ENCODE measurements at places on chromosomes 6 and 20.

DNA sequence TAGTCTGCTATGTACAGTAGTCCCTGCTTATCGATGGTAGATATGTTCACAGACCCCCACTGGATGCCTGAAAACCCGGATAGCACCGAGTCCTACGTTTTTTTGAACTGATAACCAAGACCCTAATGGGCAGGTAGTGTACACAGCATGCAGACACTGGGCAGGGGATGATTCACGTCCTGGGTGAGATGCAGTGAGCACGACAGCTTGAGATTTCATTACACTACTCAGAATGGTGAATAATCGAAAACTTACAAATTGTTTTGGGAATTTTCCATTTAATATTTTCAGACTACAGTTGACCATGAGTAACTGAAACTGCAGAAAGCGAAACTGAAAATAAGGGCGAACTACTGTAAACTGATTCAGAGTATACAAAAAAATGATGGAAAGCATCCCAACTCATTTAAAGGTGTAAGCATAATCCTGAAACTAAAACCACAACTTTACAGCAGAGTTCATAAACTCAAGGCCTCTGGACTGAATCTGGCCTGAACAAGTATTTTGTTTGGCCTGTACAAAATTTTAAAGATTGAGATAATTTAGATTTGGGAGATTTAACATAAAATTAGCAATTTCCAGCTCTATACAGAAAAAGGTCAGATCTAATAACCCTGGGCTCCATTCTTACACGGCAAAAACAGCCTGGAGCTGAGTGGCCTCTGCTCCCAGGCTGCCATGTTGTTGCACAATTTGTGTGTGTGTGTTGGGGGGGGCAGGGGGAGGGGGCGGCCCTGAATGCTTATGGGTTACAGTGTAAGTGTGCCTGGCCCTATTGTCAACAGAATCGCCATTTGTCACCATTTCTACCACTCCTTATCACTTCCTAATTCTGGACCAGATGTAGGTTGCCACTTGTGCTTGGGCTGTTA, 34.9 kb downstream of the RNF24 start:
- DNase-seq, result peak; percentile 44

DNA sequence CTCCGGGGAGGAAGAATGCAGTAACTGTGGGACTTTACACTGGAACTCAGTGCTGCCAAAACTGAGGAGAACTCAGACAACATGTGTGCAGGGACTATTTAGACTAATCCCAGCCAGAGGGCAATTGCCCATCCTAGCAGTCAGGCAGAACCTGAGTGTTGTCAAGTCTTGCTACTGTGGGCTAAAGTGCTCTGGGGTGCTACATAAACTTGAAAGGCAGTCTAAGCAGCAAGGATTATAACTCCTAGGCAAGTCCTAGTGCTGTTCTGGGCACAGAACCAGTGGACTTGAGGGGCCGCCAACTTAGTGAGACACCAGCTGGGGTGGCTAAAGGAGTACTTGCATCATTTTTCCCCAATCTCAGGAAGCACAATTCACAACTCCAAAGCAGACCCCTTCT, 363.8 kb upstream of the PTCHD4 start:
- DNase-seq, result no peak

DNA sequence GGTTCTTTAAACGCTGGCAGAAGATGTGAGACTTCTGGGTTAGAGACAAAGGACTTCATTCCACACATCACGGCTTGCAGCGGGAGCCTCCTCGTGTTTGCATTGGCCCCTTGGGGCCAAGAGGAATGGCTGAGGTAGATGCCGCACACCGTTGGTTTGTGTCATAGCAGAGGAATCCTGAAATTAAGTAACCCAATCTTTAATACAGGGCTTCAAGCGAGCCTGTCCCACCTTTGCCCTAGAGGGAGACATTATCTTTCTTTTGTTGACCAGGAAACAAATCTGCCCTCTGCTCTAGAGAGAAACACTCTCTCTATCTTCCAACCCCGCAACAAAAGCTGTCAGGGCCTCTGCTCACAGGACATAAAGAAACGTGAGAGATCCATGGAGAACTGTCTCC, 277.5 kb upstream of the ZFP64 start:
- no peak for DNase-seq

- no peak for DNase-seq
Measured at GRCh38 chr20:399182-399707, 8.9 kb upstream of the RBCK1 start.

GRCh38 chr6:130955755-130956154, 107.3 kb downstream of the EPB41L2 start:
- no peak for DNase-seq

DNA sequence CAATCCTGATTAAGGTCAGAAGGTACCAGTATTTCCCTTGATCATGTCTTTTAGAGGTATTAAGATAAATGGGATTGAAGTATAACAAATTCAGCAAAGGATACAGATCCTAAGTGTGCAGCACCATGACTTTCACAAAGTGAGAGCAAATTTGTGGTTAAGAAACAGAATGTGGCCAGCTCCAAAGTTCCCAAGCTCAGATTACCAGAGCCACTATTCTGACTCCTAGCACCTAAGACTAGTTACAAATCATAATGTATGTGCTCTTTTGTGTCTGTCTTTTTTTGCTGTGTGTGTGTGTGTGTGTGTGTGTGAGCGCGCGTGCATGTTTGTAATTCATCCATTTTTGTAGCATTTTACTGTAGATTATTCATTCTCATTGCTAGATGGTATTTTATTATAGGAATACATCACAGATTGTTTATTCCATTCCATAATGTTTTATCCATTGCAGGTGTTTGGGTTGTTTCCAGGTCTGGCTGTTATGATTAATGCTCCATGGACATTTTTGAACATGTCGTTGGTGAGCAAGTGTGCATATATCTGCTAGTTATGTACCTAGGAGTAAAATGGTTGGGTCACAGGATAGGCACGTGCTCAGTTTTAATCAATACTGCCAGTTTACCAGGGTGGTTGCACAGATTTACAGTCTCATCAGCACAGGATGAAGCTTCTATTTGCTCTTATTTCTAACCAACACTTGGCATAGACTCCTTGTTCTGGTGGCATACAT, 314.0 kb upstream of the JAG1 start:
- no peak for DNase-seq

- no peak for DNase-seq
Measured at GRCh38 chr6:123804014-123804786, 535 bp downstream of the NKAIN2 start.

GRCh38 chr20:63047267-63047666, 40.5 kb upstream of the BHLHE23 start:
- no peak for DNase-seq

DNA sequence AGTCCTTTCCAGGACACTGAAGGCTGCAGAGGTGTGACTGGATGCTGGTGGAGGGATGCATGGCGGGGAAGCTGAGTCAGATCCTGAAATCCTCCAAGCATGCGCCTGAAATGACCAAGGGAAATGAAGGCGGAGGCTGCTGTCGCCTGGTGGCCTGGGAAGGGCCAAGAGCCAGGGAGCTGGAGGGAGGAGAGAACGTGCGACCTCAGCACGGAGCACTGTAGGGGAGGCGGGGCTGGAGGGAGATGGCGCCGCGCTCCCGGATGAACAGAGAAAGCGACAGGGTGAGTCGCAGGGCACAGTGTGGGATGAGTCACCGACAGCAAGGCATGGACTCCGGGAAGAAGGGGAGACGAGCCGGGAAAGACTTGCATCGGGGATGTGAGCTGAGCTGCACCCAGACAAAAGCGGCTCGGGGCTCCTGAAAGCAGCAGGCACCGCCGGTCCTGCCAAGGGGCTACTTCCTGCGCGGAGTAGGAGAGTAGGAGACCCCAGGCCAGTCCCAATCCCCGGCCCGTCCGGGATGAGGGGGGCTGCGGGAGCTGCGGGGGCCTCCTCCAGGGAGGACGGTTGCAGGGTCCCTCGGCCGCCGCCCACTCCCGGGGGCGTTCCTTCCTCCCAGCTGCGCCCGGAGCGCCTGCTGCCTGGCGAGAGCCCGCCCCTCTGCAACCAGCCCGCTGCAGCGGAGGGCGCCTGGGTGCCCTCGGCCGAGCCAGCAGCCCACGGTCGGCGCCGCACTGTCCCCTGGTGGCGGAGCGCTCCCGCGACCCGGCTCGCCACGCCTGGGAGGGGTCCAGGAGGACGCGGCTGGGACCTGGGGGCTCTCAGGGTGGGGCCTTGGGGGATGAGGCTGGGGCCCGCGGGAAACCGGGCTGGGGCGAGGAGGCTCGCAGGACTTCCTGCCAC, 11.0 kb upstream of the NQO2 start:
- DNase-seq, result peak; percentile 71

DNA sequence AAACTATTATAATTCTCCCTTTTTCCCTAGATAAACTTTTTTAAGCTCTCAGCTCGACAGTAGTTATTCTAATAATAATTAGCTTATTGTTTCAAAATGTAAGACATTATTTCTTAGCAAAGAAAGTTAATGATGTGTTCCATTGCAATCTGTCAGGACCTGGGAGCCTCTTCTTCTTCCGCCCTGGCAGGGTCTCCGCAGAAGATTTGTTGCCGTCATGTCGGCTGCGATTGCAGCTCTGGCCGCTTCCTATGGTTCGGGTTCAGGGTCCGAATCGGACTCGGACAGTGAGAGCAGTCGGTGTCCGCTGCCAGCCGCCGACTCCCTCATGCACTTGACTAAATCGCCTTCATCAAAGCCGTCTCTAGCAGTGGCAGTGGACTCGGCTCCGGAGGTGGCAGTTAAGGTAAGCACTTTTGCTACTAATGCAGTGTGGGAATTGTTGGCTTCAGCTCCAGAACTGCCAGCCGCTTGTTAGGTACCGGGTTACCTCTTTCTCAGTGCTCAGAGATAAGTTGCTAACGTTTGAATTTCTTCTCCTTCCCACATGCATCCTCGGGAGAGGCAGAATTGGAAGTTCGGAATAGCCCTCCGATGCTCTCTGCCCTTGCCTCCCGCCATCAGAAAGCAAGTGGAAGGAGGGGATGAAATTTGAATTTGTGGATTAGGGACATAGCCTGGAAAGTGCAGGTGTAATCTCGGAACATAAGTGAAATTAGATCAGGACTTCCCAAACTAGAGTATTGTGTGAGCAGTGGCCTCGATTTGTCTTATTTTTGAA, at the start of gene CDC40:
CDC40 (plus strand) TSS at position 200 of the 781 bp plus-strand sequence; CDS start at position 218, 18 bp downstream.
- DNase-seq, result peak; percentile 65

DNA sequence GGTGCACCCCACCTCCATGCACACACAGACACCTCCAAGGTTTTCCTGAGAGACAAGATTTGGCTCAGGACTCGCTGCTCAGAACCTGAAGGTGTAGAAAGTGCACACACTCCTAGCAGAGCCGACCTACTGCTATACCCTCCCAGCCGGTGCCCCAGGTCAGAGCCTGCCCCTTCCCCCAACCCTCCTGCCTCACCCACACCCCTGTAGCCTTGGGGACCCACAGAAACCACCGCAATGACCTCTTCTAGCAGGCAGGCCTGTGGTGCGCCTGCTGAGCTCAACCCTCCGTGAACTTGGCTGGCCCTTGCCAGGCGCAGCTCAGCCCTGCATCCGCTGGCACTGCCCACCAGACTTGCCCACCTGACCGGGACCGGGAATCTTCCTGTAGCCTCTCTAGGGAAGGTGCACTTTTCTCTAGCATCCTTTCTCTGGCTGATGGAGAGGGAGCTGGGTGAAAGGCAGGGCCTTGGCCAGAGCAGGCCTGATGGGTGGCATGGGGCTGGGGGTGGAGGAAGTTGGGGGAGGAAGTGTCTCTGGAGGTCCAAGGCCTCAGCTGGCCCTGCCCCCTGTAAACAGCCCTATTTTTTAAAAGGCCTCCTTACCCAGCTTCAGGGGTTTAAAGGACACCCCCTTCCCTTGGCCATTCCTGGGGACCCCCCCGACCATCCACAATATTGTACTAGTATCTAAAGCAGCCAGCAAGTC, 36.9 kb upstream of the SLCO4A1 start:
- DNase-seq, result no peak

DNA sequence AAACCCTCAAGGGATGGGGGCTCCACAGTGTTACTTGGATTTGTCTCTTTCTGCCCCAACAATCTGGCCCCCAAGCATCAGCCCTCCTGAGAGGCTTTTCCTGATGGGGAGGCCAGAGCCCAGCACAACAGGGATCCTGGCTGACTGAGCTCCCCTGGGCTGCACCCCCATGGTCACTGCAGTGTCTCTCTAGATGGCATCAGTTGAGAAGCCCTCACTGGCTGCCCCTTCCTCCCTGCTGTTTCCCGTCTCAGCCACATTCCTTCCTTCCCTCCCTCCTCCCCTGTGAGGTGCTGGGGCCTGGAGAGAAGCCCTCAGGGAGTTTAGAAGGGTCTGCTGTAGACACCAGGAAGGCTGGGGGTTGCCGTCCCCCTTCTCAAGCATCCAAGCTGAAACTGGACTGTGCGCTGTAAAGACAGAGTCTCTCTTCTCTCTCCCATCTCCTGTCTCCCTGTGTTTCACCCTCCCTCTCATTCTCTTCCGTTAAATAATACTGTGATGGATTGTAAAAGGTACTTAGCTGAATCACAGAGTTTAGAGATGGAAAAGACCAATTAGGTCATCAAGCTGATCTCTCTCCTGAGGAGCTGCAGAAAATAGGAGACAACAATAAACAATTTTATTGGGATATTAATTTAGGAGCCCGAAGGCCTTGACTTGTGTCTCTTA, 29.7 kb downstream of the SAYSD1 start:
- no peak for DNase-seq

DNA sequence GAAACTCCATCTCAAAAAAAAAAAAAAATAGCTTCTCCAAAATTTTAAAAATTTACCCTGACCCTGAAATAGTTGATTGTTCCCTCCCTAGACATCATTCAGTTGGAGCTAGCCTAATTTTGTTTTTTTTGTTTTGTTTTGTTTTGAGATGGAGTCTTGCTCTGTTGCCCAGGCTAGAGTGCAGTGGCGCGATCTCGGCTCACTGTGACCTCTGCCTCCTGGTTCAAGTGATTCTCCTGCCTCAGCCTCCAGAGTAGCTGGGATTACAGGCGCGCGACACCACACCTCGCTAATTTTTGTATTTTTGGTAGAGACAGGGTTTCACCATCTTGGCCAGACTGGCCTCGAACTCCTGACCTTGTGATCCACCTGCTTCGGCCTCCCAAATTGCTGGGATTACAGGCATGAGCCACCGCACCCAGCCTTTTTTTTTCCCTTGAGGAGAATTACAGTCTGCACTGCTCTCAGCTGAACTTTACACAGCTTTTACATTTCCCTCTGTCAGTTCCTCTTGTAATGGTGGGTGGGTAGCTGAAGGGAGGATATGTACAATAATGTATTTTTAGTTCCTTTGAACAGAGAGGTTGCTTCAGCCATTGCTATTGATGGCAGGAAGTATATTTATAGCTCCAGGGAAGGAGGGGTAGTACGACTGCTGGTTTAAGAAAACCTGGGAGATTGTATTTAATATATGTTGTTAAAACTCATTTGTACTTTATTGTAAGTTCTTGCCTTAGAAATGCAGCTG, 27.7 kb downstream of the PTPRA start:
- DNase-seq, result no peak

DNA sequence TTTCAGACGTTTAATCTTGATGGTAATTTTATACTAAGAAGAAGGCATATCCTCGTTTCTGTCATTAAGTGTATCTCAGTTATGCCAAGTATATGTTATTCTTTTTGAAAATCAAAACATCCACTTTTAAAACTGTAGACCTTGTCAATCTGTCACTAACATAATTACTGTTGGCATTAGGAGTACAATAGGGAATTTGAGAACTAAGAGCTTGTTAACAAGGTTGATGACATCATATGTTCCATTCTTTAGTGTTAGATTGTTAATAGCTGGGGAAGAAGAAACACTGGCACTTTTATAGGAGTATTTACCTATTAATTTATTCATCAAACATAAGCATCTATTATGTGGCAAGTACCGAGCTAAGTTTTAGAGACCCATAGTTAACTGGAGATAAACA, 76.2 kb downstream of the MAP3K4 start:
- no peak for DNase-seq

GRCh38 chr6:136975089-136975715, 53.1 kb downstream of the SLC35D3 start:
- DNase-seq, result no peak

All from stimulated activated naive CD4-positive, alpha-beta T cell treated with Interleukin-2 at 50 U/mL for 16 hours (primary cell).